ENCODE measurements at places on chromosomes 1 and 21.

DNA sequence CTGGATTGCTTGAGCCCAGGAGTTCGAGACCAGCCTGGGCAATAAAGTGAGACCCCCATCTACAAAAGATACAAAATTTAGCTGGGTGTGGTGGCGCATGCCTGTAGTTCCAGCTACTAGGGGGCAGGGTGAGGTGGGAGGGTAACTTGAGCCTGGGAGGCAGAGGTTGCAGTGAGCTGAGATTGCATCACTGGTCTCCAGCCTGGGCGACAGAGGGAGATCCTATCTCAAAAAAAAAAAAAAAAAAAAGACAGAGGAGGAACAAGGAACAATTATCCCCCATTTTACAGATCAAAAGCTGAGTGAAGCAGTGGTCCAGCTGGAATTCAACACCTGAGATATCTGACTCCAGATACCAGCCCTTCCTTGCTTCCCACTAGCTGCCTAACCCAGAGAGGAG, 34.8 kb downstream of the L1TD1 start:
- no peak for DNase-seq

DNA sequence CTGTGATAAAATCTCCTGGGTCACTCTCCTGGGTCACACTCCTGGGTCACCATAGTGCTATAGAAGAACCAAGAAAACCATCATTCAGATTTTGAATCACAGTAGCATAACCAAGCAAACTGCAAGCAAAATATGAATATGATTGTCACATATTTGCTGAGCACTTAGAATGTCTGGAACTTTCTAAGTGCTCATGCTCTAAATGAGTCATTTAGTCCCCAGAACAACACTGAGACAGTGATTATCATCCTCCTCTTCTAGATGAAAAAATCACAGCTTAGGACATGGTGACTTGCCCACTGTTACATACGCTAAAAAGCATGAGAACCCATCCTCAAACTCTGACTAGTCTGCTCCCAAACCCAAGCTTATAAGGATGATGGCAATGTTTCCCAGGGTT, 39.5 kb upstream of the DDAH1 start:
- no peak for DNase-seq

- DNase-seq = no peak
Observed at GRCh38 chr1:151809290-151809984, 4.2 kb upstream of the LINGO4 start.

GRCh38 chr1:171477804-171478203, 7.5 kb upstream of the PRRC2C start:
- DNase-seq = no peak

DNA sequence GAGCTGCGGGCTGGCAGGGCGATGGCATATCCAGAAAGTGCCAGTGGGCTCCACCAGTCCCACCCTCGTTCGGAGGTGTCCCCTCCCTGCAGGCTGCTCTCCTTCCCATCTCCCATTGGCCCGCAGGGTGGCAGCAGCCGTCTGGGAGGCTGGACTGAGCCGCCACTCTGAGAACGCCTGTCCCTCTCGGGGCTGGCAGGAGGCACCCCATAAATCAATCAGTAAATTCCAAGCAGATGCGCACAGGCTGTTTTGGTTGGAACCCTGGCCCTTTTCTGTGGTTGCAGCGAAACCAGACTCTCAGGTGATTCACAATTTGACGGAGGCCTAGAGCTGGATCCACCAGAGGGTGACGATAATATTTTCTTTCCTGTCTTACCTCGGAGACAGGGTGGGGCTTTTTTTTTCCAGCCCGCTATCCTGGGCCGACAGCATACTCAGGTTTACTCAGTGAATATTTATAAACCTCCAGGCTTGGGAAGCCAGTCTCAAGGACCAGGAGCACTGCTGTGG, 99.7 kb downstream of the GLIS1 start:
- no peak for DNase-seq

GRCh38 chr1:153081736-153082135, 10.3 kb upstream of the SPRR2B start:
- DNase-seq = no peak

- DNase-seq = no peak
Observed at GRCh38 chr1:206784471-206784903, 12.2 kb upstream of the IL10 start.

DNA sequence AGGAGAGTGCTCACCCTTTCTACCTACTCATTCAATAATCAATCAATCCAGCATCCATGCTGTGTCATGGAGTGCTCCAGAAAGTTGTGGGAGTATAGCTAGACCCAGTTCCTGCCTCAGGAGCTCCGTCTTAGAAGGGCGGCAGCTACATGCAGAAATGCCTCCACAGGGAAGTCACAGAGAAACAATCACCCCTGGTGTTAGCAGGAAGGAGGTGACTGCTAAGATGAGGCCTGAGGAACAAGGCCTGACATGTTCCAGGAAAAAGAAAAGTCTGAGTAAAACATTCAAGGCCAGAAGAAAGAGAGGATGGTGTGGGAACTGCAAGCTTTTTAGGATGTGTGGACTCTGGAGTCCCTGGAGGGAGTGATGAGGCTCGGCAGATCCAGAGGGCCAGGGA, 142.5 kb upstream of the MAGI3 start:
- no peak for DNase-seq

Data from NCI-H82 (cell line).